HuH-7 (cell line): ENCODE measurements at places on chromosomes 3 and 15.

GRCh38 chr15:58793862-58794261 lies 22.8 kb downstream of the MINDY2 start:
- DNase-seq: peak; percentile 26

DNA sequence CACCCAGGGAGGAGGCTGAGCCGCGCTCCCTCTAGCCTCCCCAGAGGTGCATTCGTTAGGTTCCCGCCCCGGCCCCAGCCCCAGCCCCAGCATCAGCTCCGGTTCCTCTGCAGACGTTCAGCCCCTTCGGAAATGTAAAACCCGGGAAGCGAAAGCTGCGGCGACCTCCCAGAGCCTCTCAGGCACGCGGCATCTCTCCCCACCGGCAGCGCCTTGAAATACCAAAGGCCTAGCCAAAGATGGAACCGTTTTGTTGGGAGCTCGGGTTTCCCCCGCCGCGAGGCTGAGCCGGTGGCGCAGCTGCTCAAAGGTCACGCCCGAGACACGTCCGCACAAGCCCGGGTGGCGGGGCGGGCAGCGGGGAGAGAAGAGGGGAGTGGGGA lies 77.8 kb upstream of the HES1 start:
- peak; percentile 73 for DNase-seq

GRCh38 chr3:53342353-53342752 lies 5.0 kb downstream of the DCP1A start:
- no peak for DNase-seq

DNA sequence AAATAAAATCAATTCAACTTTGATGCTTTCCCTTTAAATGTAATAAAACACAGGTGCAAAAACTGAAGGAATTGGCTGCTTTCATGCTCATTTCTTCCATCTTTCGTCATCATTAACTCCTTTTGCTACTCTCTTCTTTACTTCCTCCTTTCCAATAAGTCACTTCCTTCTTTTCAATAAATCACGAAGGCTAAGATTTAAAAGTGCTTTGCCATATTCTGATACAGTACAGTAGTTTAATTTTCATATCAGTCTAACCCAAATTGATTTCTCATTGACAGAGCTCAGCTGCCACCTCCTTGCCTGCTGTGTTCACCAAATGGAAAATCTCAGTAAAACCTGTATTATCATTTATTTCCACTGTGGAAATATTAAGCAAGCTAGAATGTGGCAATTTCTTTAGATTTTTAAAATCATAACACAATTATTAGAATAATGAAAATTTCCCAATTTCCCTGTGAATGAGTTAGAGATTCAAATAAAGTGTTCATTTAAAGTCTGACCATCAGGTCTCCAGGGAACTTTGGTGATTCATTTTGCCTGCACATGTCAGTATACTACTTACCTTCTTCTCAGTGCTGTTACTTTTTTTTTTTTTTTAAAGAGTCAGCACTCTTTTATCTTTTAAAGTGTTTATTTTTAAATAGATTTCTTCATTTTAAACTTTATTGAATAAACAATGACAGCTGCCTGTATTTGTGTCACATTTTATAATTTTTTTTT lies 41.6 kb downstream of the NANOGP8 start:
- DNase-seq: no peak

- no peak for DNase-seq
These were observed 146.3 kb downstream of the GMNC start for GRCh38 chr3:190716211-190716610.

DNA sequence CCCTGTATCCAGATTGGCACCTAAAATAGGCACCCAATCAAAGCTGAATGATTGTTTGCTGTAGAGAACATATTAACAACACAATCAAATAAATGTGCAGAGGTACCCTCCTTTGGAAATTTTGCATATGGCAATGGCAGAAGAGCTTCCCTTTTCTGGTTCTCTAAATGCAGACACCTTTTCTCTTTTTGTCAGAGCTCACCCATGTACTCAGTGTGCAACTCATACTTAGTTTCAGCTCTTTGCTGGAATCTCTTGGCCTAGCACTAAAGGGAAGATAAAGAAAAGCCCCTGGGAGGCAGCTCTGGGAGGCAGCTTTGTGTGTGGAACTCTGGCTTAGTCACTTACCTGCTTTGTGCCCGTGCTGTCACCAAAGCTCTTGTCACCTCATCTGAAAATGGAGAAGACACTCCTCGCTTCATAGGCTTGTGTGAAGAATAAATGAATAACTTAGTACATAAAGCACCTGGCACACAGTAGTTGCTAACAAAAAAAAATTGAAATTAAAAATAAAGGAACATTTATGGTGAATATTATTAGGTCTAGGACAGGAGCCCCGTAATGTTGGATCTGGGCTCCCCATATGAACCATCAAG lies 28.8 kb downstream of the ST6GAL1 start:
- DNase-seq: no peak

GRCh38 chr3:133487920-133488540 lies 85.5 kb upstream of the CDV3 start:
- DNase-seq: no peak

DNA sequence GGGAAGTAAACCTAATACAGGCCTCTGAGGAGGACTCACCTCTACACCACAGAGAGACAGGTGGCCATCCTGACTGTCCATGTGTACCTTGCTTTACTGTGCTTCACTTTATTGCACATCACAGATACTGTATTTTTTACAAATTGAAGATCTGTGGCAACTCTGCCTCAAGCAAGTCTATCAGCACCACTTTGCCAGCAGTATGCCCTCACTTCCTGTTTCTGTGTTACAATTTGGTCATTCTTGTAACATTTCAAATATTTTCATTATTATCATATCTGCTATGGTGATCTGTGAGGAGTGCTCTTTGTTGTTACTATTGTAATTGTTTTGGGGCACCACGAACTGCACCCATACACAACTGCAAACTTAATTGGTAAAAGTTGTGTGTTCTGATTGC lies 78.0 kb downstream of the BBX start:
- DNase-seq: no peak

DNA sequence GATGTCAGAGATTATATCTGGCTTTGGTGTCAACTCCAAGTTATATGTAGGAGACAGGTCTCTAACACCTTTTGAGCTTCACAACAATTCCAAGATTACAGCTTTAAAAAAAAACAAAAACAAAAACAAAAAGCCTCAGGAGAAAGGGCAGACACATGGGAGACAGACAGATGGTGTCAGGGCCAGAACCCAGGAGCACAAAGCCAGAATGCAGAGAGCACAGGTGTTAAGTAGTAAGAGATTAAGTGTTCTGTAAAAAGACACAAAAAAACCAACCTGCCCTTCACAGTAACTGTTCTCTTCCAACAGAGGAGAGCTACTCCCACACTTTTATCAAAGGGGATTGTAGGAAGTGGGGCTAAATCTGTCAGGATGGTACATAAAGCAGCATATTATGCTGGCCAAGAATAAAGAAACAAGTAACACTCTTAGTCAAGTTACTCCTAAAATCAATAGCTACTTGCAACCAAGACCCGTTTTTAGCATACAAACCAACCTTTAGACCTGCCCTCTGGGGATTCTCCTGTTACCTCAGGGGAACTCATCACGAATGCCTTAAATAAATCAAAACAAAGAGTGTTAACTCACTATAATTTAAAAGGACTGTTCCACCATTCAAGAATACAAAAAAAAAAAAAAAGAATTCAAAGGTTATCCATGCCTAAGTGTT lies 5.9 kb downstream of the CPEB1 start:
- DNase-seq: no peak

- DNase-seq: no peak
These were observed 186.1 kb upstream of the CNTN6 start for GRCh38 chr3:906739-907138.

GRCh38 chr3:159619341-159619885 lies 369.2 kb upstream of the IL12A start:
- DNase-seq: peak; percentile 10

- DNase-seq: no peak
These were observed 4.3 kb downstream of the PCBP4 start for GRCh38 chr3:51962854-51963530.

DNA sequence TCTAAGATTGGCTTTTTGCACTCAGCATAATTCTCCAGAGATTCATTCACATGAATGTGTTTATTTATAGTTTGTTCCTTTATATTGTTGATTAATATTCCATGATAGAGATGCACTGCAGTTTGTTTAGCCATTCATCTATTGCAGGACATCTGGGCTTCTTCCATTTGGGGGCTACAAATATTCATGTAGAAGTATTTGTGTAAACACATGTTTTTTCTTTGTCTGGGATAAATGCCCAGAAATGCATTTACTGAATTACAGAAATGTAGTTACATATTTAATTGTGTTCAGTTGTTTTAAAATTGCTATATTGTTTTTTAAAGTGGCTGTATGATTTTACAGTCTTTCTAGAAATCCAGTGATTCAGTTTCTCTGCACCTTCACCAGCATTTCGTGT lies 635.0 kb downstream of the ZIC1 start:
- no peak for DNase-seq

DNA sequence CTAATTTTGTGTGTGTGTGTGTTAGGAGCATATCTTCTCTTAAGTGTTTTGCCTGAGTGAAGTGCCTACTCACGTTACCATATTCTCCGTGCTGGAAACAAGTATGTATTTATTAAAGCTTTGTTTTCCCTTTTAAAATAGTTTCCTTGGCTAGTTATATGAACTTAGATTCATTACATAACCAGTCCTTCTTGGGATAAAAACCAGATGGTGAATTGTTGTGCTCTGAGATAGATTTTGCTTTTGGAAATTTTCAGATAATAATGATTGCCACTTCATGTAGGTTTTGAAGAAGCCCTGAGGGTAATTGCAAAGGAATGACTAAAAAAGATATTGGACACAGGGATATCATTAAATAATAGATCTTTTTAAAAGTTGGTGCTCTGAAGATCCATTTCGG lies 390.2 kb upstream of the SGO1 start:
- no peak for DNase-seq

DNA sequence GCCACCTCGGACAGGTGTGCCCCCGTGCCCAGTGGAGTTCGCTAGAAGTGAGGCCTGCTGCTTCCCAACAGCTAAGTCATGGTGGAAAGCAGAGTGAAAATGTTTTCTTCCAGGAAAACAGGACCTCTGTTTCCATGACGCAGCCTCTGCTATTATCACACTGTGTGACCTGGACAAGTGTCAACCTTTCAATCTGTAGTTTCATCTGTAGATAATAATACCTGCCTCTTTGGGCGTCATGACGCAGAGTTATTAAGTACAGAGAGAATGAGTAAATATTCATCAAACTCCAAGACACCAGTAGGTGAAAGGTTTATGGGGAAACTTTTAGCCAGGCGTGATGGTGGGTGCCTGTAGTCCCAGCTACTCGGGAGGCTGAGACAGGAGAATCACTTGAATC lies 62.3 kb downstream of the TMEM44 start:
- no peak for DNase-seq

DNA sequence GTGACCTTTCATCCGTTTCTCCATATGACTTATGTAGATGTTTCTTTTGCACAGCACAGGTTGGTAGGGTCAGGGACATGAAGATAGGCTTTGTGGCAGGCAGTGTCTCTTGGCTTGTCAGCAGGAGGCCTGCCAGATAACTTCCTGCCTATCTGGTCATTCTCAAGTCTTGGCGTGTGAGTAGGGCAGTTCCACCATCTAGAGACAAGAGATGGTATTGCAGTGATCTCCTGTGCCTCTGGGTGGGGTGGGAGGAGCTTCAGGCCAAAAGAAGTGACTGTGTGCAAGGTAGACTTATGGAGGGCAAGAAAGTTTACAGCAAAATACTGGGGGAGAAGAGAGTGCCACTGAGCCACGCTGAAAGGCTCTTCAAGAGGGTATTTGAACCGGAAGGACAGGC lies 11.0 kb downstream of the TEX264 start:
- peak; percentile 94 for DNase-seq

DNA sequence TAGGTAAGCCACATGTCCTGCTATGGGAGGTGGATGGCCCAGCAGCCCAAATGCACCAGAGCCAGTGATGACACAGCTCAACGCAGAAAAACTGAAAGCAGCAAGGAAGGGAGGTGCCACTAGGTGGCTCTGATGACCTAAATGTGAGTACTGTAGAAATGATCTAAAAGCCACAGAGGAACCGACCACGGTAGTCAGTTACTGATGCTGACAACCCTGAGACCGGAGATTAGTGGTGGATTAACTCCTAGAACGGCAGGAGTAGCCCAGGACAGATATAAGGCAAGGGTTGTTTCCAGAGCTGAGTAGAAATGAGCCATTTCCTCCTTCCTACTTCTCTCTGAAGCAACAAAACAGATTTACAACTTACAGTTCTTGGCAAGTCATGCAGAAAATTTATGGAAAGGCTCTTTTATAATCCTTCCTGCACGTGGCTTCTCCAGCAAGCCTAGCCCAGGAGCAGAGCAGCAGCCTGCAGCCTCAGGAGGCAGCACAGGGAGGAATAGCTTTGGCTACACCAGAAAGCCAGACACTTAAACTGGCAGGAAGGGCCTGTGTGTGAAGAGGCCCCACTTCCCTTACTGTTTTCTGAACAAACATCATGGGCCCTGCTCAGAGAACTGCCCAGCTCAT lies 13.1 kb downstream of the FBXL22 start:
- peak; percentile 77 for DNase-seq

DNA sequence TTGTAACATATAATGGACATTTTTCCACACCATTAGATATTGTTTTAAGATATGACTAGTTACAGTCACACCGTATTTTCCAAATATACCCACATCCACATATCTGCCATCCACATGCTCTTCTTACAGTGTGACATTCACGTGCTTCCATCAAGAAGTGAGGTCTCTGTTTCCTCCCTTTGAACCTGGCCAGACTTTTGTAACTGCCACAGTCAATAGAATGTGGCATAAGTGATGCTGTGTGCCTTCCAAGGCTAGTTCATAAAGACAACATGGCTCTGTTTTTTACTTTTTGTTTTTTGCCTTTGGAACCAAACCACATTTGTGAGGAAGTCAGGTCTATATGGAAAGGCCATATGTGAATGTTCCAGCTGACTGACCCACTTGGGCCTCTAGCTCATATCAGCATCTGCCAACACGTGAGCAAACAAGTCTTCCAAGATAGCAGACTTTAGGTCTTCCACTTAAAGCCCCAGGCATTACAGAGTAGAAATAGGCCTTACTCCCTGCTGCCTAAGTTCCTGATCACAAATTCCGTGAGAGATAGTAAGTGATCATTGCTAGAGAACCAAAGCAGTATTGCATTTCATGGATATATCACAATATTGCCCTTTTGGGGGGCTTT lies 27.1 kb downstream of the EIF1B start:
- DNase-seq: no peak

DNA sequence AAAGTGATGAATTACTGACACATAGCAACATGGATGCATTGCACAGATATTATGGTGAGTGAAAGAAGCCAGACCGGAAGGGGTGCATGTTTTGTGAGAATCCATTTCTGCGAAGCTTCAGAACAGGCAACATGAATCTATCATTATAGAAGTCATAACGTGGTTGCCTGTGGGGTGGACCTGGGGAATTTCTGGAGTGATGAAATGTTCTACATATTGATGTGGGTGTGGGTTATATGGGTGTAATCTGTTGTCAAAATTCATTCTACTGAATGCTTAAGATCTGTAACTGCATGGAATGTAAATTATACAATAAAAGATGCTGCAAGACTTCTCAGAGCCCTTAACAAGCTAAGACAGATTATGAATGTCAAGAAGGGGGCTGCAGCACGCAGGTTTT lies 25.2 kb upstream of the TSPAN3 start:
- no peak for DNase-seq

- DNase-seq: no peak
These were observed 29.4 kb downstream of the PGPEP1L start for GRCh38 chr15:98978153-98978552.
